ENCODE measurements at places on chromosomes 4 and X. TPM values are rescaled to one million over a fixed set of nuclear protein-coding genes. Genes with fewer than 3 reads are reported as not detected.
A peak's percentile ranks its signal among the peaks of the same experiment; 100 is the strongest.

DNA sequence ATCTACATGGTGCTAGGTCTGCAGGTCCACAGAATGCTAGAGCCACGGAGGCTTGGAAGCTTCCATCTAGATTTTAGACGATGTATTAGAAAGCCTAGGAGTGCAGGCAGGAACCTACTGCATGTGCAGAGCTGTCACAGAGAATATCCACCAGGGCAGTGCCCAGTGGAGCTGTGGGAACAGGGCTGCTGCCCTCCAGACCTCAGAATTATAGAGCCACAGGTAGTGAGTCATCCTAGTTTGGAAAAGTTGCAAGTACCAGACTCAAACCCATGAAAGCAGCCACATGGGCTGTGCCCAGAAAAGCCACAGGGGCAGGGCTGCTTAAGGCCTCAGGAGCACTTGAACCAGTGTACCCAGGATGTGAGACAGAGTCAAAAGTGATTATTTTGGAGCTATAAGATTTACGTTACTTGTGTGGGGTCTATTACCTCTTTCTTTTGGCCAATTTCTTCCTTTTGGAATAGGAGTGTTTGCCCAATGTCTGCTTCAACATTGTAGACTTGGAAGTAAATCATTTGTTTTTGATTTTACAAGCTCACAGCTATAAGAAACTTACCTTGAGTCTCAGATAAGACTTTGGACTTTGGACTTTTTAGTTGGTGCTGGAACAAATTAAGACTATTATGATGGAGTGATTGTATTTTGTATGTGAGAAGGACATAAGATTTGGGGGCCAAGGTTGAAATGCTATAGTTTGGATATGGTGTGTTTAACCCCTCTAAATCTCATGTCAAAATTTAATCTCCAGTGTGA, 143.5 kb upstream of the CHRDL1 start:
- no peak for DNase-seq

ZNF141 gene
- total RNA-seq, result 5.2 TPM

LRCH2 gene
- 15.3 TPM for total RNA-seq

GRCh38 chr4:108700081-108700757, 49.8 kb downstream of the OSTC start:
- DNase-seq, result peak; percentile 35

Measured in lung microvascular endothelial cell (primary cell).